ENCODE measurements at places on chromosomes 4 and X.

DNA sequence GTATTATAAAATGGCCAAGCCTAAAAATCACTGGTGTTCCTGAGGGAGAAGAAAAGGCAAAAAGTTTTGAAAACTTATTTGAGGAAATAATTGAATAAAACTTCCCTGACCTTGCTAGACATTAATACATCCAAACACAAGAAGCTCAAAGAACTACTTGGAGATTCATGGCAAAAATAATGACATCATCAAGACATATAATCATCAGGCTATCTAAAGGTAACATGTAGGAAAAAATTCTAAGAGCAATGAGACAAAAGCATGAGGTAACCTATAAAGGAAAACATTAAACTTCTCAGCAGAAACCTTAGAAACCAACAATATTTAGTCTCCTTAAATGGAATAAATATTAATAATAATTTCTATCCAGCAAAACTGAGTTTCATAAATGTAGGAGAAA lies 887.6 kb downstream of the PCDH19 start:
- DNase-seq: no peak

- no peak for DNase-seq
These were observed 204.1 kb upstream of the DDX53 start for GRCh38 chrX:22795671-22796070.

- DNase-seq: no peak
These were observed 1535.4 kb upstream of the ADGRL3 start for GRCh38 chr4:59664771-59665170.

DNA sequence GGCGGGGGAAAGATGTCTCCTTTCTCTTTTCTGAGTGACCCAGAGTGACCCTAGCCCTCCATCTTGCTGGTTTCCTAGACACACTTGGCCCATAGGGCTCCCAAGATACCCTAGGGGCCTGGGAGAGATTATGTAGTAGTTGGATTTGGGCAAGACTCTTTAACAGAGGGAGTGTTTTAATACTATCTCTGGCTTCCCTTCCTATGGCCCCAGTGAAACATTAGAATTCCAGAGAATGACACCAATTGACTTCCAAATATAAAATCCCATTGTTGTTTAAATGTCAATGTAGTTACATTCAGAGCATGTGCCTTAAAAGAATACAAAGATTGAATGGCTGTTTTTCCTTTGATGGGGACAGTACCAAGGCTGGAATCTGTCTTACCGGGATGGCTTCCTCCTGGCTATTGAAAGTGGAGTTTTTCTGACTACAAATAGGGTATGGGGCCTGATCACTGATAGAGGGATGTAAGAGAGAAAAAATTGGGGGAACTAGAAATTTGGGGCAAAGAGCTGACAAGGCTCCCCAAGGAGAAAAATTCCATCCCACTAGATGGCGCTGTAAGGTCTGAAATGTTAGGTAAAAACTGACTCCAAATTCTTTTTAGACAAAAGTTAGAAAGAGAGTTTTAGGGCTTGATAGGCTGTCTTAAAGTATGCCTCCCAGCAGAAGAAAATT lies 10.7 kb downstream of the TENT5D start:
- no peak for DNase-seq

DNA sequence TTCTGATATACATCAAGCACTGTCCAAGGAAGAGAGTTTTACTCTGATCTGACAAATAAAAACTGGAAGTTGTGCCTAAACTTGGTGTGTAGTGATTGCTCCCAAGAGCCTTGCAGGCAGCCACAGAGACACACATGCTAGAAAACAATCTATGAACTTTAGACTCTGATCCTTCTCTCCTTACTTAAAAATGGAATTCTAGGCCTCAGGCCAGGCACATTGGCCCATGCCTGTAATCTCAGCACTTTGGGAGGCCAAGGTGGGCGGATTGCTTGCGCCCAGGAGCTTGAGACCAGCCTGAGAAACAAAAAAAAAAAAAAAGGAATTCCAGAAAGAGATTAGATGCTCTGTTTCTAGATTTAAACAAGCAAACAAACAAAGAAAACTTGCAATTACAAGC lies 45.6 kb upstream of the S100G start:
- no peak for DNase-seq

DNA sequence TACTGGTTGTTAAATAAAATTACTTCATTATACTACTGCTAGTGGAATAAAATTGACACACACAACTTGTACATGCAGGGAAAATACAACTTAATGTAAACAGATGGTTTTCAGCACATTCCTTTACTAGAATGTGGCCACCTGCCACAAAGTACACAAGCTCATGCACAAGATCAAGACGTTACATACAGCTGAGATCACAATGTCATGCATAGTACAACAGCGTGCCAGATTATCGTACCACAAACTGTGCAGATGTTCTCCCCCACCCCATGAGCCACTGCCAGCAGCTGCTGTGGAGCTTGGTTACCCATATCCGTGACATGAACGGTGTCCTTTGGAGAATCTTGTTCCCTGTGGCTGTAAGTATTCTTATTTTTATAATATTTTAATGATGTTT lies 27.7 kb downstream of the FBXO8 start:
- no peak for DNase-seq

DNA sequence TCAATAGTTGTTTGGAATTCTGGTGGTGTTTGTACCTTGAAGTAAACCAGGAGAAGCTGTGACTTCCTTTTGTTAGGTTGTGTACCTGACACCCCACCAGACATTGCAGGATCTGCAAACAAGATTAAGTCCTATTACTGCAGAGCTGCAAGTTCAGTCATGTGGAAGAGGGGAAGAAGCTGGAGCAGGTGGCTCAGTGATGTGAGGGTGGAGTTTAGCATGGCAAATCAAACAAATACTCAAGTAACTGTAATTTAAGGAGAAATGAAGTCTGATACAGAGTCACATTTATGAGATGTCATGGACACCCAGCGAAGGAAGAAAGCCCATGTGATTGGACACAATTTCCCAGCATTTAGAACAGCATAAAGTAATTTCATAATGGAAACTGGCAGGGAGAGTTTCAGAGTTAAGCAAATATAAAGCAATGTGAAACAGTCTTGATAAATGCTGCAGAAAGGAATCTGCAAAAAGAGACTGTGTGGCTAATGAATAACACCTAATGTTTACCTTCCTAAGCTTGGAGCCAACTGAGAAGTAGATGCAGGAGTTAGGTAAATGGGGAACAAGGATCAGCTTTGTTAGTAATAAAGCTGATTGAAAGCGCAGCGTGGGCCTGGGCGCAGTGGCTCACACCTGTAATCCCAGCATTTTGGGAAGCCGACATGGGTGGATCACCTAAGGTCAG lies 249.1 kb downstream of the GBA3 start:
- no peak for DNase-seq

GRCh38 chr4:120653804-120654573 lies 268.5 kb downstream of the PRDM5 start:
- no peak for DNase-seq

DNA sequence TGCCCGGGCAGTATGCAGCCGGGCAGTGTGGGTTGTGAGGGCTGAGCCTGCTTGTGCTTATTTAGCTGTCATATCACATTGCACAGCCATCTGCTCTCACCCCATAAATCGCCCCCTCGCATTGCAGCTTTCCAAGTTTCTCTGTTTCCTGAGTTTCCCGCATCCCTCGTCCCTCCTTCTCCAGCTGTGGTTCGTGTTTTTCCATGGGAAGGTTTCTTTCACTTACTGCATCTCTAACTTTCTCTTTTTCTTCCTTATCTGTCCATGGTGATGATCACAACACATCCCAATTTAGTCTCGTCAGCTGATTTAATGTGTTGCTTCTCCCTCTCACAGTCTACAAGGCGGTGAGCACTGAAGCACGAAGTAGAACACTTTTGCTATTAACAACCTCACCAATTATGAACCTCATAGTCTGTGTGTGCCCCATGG lies 118.1 kb downstream of the ENPP6 start:
- no peak for DNase-seq

DNA sequence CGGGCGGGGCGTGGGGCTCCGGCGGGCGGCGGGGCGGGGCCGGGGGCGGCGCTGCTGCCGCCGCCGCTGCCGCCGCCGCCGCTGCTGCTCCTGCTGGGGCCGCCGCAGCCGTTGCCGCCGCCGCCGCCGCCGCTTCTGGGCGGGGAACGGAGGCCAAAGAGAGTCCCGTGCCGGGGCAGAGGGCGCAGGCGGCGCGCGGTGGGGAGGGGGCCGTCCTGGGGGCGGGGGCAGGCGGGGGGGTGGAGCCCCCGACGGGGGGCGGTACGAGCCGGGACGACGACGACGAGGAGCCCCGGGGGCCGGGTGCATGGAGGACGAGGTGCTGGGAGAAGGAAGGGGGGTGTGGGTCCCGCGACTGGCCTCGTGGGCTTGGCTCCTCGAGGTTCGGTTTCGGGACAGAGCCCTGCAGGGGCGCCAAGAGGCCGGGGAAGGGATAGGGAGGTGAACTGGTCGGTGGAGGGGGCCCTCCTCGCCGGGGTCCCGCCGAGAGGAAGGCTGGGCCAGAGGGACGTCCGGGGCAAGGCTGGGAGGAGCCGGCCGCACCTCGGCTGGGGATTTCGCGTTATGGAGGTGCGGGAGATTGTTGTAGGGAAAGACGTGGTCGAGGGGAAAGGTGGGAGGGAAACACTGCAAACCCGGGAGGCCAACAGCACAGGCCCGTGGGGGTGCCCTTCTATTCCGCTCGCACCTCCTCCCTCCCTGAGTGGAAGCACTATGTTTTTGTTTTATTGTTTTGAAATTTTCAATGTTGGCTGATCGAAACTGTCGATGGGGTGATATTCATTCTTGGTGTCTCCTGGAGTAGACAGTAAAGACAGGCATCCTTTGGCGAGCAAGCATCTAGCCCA lies 1.9 kb downstream of the BCORL1 start:
- DNase-seq: no peak

DNA sequence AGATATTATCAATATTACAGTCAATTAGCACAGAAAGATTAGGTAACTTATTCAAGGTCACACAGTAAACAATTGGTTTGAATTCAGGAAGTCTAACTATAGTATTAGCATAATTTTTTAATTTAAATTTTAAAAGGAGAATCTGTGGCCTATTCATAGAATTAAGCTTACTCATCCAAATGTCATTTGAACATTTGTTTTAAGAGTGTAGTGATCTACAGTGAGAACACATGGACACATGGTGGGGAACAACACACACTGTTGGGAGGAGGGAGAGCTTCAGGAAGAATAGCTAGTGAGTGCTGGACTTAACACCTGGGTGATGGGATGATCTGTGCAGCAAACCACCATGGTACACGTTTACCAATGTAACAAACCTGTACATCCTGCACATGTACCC lies 48.3 kb downstream of the MEPE start:
- no peak for DNase-seq

DNA sequence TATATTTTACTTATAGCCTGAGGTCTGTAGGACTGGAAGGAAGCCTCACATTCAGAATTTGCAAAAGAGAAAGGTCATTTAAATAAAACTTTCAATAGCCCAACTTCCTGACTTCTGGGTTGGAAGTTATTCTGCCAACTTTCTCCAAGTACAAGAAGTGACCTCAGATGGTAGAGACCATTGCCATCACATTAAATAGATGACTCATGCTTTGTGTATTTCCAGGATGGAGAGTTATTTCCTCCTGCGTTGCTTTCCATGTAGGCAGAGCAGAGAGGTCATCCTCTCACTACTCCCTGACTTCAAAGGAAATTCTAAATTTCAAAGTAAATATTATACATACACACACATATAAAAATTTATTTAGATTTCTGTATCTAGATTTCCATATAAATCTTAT lies 73.0 kb upstream of the NR3C2 start:
- no peak for DNase-seq

- DNase-seq: no peak
These were observed 14.7 kb upstream of the SEC24D start for GRCh38 chr4:118850488-118851173.

GRCh38 chr4:112431158-112431557 lies 84.8 kb downstream of the NEUROG2 start:
- no peak for DNase-seq

- DNase-seq: no peak
These were observed 14.8 kb upstream of the PPARGC1A start for GRCh38 chr4:23904639-23905071.

GRCh38 chr4:150586162-150586810 lies 4.3 kb downstream of the MAB21L2 start:
- no peak for DNase-seq

DNA sequence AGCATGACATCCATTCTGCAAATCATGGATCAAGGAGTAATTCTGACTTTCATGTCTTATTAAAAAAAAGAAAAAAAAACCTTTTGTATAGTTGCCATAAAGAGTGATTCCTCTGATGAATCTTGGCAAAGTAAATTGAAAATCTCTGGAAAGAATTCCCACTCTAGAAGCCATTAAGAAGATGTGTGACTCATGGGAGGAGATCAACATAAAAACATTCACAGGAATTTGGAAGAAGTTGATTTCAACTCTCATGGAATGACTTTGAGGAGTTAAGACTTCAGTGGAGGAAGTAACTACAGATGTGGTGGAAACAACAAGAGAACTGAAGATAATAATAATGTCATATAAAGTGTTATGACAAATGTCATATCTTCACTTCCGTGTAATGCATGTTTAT lies 204.2 kb downstream of the PABPC4L start:
- DNase-seq: no peak

DNA sequence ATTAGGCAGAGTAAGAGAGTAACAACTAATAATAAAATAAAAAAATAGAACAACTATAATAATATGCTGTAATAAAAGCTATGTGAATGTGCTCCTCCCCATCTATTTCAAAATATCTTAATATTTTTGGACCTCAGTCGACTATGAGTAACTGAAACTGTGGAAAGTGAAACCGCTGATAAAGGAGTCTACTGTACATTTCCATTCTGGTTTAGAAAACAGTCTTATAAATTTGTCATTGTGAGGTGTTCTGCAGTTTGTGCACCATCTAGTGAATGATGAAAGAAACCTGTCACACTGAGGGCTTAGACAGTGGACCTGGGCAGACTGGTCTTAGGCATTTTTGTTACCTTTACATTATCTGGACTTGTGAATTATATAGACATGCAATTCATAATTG lies 42.0 kb downstream of the TMEM150C start:
- no peak for DNase-seq

DNA sequence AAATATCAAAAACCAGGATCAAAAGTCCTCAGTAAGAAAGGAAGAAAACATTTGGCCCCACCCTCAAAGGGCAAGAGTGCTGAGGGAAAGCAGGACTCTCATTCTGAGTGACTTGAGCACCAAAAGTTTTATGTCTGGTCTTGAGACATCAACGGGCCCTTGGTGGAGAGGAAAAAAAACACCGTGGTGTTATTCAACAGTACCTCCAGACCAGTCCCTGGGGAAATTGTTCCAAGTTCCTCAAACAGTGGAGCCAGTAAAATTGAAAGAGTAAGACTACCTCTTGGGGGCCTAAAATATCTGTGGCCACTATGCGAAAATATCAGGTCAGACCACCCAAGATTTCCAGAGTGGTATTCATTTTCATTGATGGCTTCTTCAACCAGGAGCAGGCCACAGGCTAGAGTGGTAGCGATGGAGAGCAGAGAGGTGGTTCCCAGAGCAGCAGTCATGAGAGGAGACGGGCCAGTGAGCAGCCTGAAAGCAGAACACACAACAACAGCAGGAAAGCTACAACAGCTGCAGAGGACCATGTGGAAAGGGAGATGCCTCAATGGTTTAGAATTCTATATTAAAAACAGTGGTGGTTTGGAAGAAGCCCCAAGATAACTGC lies 63.7 kb upstream of the RPL34 start:
- no peak for DNase-seq
